Activated CD4-positive, alpha-beta memory T cell treated with anti-CD3 and anti-CD28 coated beads, Interleukin-2, amount 10 ng/mL, durations not matched to agents 7 days and 5 days (primary cell): ENCODE measurements at places on chromosomes 2 and 18. TPM values are rescaled to one million over a fixed set of nuclear protein-coding genes. Genes with fewer than 3 reads are reported as not detected.
A peak's percentile ranks its signal among the peaks of the same experiment; 100 is the strongest.

DNA sequence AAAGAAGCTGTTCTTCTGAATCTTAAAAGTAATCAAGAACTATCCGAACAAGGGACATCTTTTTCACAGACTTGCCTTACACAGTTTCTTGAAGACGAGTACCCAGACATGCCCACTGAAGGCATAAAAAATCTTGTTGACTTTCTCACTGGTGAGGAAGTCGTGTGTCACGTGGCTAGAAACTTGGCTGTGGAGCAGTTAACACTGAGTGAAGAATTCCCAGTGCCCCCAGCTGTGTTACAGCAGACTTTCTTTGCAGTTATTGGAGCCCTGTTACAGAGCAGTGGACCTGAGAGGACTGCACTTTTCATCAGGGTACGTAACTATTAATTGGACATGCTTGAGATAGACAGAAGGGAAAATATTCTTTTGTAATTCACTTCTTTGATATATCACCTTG, 2.4 kb downstream of the MRPL44 start:
- DNase-seq: no peak

Gene RBMS1
- 67.5 TPM for total RNA-seq

GRCh38 chr2:159712929-159713420, 669 bp downstream of the MARCHF7 start:
- no peak for DNase-seq

DNA sequence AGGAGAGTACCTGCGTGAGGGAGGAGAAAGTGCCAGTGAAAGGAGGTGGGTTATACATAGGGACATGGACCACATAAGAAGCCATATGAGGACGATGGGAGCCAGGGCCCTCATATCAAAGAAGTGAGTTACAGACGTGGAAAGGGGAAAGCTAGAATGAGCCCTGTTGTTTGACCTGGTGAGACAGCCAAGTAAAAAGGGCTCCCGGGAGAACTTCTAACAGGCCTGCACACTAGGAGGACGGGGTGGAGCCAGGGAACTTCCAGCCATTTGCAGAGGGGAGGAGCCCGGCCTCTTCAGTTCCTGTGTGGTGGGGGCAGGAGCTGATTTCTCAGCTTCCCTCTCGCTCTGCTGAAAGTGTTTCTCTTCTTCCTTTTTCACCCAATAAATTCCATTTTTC, 84.1 kb upstream of the SLC66A3 start:
- no peak for DNase-seq

- no peak for DNase-seq
Observed at GRCh38 chr2:148965623-148966437, 72.7 kb upstream of the LYPD6B start.

Gene CMPK2
- 84.8 TPM for total RNA-seq

DNA sequence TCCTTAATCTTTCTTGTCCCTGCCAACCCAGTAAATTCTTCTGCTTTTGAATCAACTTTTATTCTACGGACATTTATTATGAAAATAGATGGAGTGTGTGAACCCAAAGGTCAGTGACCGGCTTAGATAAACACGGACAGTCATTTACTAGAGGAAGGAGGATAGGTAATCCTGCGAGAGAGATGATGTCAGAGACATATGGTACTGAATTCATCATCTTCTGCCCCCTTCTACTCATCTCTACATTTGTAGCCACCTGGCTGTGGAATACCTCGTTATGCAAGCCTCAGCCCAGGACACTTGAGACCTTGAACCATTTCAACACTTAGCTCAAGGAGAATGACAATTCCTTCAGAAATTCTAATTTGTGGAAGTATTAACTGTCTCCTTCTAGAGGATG, 443.6 kb downstream of the TDRD15 start:
- no peak for DNase-seq

DNA sequence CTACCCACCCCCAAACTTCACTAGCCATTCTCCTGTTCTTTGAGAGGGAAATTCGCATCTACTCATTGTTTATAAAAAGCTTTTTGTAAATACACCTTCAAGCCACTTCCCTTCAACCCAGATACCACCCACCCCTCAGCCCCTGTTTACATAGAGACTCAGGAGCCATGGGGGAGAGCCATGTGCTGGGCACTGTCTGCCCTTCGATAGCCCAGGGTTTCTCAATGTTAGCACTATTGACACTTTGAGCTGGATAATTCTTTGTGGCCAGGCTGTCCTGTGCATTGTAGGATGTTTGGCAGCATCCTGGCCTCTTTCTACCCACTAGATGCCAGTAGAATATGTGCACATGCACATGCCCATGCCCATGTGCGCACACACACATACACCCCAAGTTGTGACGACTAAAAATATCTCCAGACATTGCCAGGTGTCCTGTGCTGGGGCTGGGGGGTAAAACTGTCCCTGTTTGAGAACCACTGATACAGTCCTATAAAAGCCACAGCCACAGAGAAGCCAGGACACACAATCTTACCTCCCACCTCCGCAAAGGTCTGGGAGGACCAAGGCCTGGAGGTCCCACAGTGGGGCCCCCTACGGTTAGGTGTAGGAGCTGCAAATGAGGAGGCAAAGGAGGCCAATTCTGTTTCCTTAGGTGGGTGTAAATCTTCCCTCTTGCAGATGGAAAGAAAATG, 44.5 kb upstream of the ASPRV1 start:
- DNase-seq: no peak

DNA sequence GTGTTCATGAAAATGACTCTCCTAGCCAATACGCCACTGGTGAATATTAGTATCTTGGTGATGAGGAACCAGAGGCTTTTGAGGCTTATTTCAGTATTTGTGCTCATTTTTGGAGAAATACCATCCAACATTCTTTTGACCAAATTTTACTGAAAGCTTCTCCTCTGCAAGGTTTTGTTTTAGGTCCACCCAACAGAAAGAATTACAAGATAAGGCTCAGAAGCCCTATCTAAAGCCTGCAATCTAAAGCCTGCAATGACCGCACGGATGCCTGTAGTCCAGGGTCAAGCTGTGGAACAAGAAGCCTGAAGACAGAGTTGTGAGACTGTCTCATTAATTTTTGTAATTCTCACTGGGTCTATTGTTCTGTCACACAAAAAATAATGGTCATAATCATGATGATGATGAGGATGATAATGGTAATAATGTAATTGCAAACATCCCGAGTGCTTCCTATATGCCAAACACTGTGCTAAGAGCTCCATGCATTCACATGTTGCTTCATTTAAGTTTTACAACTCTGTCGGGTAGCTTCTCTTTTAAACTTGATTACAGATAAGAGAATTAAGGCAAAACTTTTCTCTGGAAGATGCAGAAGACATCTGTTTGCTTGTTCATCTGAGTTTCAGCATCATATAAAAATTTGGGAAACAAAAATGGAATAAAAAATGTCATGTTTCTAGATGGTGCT, 33.2 kb upstream of the NCOA1 start:
- no peak for DNase-seq

Gene ANKRD23
- total RNA-seq: 15.5 TPM

GRCh38 chr18:2657788-2658458, 2.4 kb downstream of the SMCHD1 start:
- DNase-seq: no peak

GRCh38 chr2:118845522-118846441, 1.7 kb downstream of the EN1 start:
- DNase-seq: peak; percentile 14

Gene NEU2
- not detected for total RNA-seq

Gene MAPRE2
- 39.2 TPM for total RNA-seq

Gene PMAIP1
- total RNA-seq: 37.7 TPM

Gene ATP9B
- total RNA-seq: 27.2 TPM

Gene ACADL
- total RNA-seq: not detected

Gene CYTIP
- total RNA-seq: 406 TPM

GRCh38 chr2:136468799-136469369, 296.5 kb upstream of the THSD7B start:
- DNase-seq: no peak

DNA sequence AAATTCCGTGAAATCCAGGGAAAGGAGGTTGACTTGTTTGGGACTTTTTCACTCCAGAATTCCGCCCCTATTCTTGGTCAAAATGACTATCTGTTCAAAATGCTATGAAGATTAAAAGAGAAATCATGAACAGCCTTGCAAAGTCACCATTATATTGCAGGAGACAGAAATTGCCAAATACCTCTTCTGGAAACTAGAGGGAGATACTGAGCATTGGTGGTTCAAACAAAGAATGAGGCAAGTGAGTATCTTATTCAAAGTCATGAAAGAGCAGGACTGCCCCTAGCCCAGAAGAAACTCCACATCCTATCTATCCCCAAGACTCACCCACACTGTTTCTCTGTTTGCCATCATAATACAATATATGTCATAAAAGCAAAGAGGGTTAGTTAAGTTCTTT, 862.3 kb upstream of the POU3F3 start:
- DNase-seq: no peak

GRCh38 chr2:205237524-205237923, 444.8 kb upstream of the NRP2 start:
- DNase-seq: no peak

Gene GALNT14
- total RNA-seq: not detected

Gene FANCL
- 19.7 TPM for total RNA-seq

Gene HOXD13
- total RNA-seq: not detected

DNA sequence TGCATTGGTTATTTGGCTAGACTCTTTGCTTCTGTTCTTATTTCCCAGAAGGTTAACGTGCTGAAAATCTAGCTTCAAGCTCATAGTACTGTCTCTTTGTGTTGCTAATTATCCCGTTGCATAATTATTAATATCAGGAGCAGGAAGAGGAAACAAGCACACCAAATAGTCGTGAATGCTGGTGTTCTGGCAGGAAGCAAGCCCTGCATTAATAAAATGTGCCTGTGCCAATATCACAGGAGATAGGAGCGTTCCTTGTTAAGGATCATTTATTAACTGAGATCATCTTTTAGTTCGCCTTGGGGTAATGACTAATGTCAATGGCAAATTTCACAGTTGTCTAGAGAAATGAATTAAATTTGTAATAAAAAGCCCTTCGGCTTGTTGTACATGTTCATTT, 893.0 kb upstream of the POU3F3 start:
- DNase-seq: no peak

- DNase-seq: no peak
Observed at GRCh38 chr18:38984968-38985367, 1419.4 kb upstream of the CELF4 start.

- no peak for DNase-seq
Observed at GRCh38 chr2:183993052-183993451, 605.3 kb upstream of the ZNF804A start.

GRCh38 chr2:196368546-196369225, 197.3 kb upstream of the STK17B start:
- no peak for DNase-seq

DNA sequence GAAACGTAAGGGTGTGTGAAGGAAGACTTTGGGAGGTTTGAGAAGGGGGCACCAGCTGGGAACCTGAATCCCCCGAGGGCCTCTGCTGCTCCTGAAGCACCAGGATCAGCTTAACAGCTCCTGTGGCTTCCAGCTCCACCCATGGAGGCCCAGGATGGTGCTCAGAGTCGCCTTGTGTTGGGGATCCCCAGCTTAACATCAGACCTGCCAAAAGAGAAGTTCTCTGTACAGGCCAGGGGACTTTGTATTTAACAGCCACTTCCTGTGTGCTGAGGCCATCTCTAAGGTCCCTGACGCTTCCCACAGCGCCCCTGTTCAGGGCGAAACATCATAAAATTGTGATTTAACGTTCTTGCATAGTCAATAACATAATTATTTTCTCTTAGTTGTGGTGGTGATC, 77.5 kb downstream of the NCK2 start:
- DNase-seq: no peak

- DNase-seq: no peak
Observed at GRCh38 chr18:6659963-6660725, 69.4 kb upstream of the ARHGAP28 start.

DNA sequence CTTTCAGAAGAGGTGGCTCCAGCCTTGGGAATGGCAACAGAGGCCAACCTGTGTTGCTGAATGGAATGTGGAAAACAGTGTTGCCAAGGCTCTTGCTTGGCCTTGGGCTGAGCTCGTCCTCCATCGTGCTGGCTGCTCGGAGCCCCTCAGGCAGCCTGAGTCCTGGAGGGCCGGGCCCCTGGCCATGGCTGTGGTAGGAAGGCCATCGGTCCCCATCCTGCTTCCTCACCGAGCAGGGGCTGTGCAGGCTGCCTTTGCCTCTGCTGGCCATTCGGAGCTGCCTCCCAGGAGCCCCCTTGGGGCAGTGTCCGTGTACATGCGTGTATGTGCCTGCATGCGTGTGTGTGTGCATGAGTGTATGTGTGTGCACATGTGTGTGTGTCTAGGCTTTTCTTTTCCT, 178.2 kb downstream of the KLHL29 start:
- DNase-seq: no peak

- DNase-seq: no peak
Observed at GRCh38 chr2:6960659-6961058, 43.4 kb downstream of the RNF144A start.

Gene ZNF516
- 3.9 TPM for total RNA-seq

DNA sequence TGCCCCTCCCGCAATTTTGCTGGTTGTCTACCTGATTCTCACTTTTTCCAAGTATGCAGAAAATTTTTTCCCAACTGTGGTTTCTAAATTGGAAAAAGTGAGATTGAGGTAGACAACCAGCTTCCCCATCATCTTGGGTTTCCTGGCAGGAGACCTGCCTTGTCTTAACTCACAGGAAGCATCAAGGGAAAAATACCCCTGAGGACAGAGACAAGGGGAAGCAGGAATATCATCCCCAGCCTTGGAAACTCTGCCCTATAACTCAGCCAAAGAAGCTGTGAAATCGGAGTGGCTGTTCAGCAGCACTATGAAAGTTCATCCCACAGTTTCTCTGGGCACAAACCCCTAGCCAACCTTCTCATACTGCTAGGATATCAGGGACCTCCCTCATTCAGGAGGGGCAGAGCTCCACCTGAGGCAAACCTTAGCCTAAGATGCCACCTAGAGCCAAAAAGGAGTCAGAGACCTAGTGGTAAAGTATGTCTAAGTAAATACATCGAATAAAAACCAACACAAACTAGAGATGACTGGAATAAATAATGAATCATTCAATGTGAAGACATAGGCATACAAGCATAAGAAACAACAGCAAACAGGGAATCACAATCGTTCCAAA, 68.2 kb downstream of the ZSWIM2 start:
- no peak for DNase-seq

GRCh38 chr2:224875153-224875552, 159.0 kb upstream of the CCDC195 start:
- DNase-seq: no peak

Gene CENPA
- 43.1 TPM for total RNA-seq

- DNase-seq: no peak
Observed at GRCh38 chr18:10410472-10411308, 43.7 kb upstream of the APCDD1 start.

DNA sequence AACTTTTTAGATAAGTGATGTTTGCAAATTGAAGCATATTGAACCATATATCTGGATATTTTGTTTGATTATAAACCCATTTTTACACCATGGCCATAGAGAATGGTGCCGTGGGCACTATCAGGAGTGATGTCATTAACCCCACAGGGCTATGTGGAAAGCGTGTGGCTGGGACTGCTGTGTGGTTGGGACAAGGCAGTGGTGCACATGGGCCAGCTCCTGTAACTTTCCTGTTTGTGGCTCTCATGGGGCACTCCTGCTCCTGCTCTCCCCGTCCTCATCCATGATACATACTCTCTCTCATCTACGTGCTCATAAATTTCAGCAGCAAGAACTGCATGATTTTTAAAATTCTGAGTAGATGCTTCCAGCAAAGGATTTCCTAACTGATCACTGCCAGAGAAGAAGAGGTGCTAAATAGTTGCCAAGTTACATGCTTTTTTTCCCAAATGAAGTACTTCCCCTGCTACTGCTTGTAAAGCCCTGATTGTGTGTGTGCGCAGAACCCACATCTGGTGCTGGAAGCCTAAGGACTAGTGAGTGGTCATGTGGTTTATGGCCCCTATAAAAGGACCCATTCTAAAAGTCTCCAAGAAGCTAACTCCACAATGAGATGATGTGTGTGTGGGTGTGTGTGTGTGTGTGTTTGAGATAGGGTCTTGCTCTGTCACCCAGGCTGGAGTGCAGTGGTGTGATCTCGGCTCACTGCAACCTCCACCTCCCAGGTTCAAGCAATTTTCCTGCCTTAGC, 240.8 kb downstream of the NEDD4L start:
- no peak for DNase-seq
